ENCODE measurements at places on chromosomes 5 and 9. TPM values are rescaled to one million over a fixed set of nuclear protein-coding genes. Genes with fewer than 3 reads are reported as not detected.

NTRK2 gene
- total RNA-seq: 0.35 TPM

SGTB gene
- 9.0 TPM for total RNA-seq

DMRT1 gene
- total RNA-seq: not detected

PCDHB5 gene
- total RNA-seq: 2.5 TPM

ZDHHC11B gene
- not detected for total RNA-seq

VPS13A gene
- total RNA-seq: 12.2 TPM

SLC4A9 gene
- total RNA-seq: 0.06 TPM

DNA sequence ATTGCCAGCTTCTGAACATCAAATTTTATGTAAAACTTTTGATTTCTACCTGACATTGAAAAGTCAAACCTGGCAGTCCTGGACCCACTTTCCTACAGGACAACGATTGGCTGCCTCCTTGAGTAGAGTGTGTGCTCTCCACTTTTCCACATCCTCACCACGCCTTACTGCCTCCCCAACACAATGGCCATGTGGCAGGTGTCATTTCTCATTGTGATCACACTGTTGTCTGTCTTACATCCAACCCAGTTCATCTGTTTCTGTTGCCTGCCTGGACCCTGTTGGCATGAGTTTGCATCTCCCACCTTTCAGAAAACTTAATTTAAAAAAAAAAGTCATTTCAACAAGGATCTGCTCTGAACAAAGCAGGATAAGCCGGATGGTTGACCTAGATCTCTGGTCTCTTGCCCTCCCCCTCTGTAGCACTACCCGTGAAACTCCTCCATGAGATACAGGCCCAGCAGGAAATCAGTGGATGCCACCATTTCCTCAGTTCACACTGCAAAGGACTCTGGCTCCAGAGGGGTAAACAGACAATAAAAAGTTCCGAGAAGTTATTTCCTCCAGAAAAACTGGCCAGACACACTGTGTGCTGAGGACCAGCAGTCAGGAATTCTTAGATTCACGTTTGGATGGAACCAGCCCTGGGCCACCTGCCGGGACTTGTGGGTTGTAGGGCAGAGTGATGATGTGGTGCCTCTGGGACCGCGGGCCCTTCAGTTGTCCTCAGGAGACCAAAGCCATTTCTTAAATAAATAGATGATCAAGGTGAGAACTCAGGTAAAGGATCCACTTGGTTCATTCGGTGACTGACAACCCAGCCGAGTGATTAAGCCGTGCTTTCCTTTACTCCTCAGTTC, 48.6 kb downstream of the AMBP start:
- DNase-seq: no peak

DNA sequence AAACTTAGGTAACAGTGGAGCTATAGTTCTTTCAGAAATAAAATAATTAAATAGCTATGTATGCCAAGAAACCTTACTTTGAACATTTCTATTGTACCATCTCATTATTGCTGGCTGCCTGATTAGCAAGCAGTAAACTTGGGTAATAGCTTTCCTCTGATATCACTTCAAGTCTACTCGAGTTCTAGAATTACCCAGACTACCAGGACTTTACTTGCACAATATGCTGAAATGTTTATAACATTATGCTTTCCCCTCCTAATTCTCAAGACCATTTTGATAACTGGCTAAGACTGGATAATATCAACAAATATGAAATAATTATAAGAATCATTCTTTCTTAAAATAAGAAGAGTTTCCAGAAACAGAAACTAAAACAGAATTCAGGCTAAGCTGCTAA, 512.6 kb downstream of the RAB3C start:
- no peak for DNase-seq

- no peak for DNase-seq
Observed at GRCh38 chr5:124061068-124061430, 549.1 kb downstream of the CSNK1G3 start.

GRCh38 chr5:158759283-158759682, 340.4 kb downstream of the EBF1 start:
- no peak for DNase-seq

DNA sequence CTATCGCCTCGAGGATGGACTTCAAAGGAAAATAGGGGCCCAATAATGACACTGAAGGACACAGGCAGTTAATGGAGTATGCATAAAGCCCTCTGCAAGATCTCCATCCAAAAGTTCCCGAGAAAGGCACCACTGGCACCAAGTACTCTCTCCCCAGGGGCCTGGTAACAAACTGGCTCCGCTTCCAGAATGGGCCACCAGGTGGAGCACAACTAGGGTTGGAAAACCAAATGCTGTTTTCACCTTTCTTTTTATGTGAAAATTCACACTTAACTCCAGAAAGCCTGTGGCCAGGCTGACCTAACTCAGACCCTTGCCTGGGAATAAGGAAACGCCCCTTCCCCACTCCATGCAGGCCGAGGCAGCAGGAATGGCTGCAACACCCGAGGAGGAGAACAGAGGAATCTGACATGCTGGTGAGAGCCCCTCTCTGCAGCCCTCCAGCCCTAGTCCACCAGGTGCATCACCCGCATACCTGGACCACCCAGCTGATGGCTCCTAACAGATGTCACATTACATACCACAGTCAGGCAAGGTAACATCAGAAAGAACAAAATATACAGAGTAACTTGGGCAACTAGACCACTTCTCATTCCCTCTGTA, 42.8 kb downstream of the CAMSAP1 start:
- peak; percentile 20 for DNase-seq

DNA sequence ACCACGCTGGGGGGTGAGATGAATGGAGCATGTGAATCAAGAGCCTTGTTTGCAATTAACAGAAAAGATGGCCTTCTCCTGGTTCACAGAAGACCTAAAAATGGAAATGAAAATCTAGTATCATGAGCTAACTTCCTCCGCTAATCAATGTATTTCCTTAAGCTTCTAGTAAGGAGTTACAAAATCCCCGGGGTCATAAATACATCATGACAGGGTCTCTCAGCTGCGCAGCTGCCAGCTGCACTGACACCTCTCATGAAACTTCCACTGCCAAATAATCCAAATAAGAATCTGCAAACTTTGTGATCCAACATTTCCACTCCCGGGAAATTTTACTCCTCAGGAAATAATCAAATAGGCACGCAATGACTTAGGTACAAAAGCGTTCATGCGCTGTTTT, 11.9 kb downstream of the MYO10 start:
- no peak for DNase-seq

DNA sequence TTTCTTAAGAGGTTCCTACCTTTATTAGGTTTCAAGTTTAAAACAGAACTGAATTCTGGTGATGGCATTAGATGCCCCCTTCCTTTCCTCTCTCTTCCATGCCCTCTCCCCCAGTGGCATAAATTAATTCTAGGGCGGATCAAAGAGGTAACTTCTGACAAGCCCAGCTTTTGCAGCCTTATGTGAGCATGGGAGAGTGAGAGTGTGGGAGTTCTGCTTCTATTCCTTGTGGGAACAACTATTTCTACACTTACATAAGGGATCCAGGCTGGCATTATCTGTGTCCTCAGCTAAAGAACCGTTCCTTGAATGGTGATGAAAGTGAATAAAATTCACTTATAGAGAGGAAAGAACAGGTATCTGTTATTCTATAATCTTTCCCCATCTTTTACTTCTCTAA, 437.6 kb downstream of the KIF4B start:
- DNase-seq: no peak

DNA sequence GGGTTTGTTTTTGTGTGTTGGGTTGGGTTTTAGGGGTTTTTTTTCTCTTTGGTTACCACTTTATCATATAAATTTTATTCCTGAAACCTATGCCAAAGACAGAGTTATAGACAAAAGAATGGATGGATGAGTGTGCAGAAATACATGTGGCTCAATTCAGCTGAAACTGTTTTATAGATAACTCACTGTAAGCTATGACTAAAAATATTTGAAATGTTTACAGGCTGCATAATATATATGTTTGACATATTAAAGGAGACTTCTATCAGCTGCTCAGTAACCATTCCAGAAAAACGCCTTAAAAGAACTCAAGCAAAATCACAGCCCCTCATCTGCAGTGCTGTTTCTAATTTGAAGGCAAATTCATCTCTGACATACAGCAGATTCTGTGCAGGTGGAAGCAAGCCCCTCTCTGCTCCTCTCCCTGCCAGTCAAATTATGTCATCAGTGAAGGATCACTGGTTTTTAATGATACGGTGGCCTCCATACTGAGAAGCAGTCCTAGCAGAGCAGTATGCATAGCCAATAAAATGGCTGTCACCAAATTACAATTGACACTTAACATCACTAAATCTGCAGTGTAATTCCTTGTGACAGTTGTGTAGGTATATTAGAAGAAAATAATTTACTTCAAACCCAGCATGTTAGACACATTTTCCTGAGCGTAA, 301.6 kb downstream of the NR2F1-AS1 start:
- no peak for DNase-seq

GRCh38 chr9:12774861-12775678, at the start of gene LURAP1L:
TSS of gene LURAP1L (plus strand) at chr9:12775020. CDS start at chr9:12775716, 696 bp downstream.
- peak; percentile 55 for DNase-seq

GRCh38 chr5:154200221-154200620, 9.7 kb downstream of the GALNT10 start:
- no peak for DNase-seq

- DNase-seq: no peak
Observed at GRCh38 chr5:29930316-29930715, 1263.2 kb upstream of the CDH6 start.

- DNase-seq: no peak
Observed at GRCh38 chr9:5043381-5043780, 58.3 kb downstream of the JAK2 start.

- no peak for DNase-seq
Observed at GRCh38 chr9:21695443-21695842, 107.0 kb upstream of the MTAP start.

DNA sequence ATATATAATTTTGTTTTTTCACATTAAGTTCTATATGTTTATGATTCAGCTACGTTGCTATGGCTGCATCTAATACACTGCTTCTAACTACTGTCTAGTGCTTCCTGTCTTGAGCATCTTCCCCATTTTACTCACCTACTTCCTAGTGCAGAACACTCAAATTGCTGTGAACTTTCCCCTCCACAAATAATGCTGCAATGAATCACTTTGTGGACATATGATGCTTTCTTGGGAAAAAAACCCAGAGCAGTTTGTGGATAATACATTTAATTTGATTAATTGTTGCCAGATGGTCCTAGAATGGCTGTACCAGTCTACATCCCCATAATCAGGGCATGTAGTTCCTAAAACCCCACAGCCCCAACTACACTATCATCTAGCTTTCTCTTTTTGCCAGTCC, 18.5 kb downstream of the CD180 start:
- DNase-seq: no peak
